C1 segment of cervical spinal cord (tissue), 14 donors: ENCODE measurements at places on chromosomes 16 and 17.
A peak's percentile ranks its signal among the peaks of the same experiment; 100 is the strongest.

- DNase-seq, result no peak
Measured at GRCh38 chr17:43572368-43572980, 26.3 kb upstream of the ETV4 start.

- DNase-seq, result no peak
Measured at GRCh38 chr17:2067048-2067561, 12.2 kb downstream of the HIC1 start.

GRCh38 chr16:25256695-25257469, 763 bp downstream of the ZKSCAN2 start:
- no peak for DNase-seq

DNA sequence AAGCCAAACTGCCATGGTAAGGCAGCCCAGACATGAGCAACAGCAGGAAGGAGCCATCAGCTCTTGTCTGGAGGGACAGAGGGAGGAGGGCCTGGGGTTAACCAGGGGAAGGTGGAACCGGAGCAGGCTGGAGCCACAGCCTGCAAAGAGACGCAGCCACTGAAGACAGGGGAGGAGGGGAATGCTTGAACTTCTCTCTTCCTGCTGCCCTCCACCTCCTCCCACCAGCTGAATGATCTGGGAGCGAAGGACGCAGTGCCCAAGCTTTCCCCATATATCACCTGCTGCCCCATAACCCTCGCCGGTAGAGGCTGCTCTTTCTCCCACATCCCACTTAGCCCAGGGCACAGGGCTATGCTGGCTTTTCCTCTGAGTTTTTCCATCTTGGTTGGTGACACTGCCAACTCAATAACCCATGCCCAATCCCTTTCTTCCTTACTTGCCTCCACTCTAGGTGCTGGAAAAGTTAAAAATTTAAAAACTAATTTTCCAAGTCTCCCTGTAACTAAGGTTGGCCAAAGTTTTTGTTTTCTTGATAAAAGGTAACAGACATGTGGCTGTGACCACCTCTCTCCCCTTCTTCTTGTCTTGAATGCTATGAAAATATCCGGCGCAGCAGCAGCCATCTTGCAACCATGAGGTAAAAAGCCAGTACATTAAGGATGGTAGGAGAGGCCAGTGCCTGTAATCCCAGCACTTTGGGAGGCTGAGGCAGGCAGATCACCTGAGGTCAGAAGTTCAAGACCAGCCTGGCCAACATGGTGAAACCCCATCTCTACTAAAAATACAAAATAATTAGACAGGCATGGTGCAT, 21.8 kb upstream of the CACNG4 start:
- DNase-seq, result no peak

- no peak for DNase-seq
Measured at GRCh38 chr16:66512272-66513110, 37.4 kb downstream of the TK2 start.

GRCh38 chr16:80299416-80299815, 241.4 kb upstream of the DYNLRB2 start:
- DNase-seq, result no peak

DNA sequence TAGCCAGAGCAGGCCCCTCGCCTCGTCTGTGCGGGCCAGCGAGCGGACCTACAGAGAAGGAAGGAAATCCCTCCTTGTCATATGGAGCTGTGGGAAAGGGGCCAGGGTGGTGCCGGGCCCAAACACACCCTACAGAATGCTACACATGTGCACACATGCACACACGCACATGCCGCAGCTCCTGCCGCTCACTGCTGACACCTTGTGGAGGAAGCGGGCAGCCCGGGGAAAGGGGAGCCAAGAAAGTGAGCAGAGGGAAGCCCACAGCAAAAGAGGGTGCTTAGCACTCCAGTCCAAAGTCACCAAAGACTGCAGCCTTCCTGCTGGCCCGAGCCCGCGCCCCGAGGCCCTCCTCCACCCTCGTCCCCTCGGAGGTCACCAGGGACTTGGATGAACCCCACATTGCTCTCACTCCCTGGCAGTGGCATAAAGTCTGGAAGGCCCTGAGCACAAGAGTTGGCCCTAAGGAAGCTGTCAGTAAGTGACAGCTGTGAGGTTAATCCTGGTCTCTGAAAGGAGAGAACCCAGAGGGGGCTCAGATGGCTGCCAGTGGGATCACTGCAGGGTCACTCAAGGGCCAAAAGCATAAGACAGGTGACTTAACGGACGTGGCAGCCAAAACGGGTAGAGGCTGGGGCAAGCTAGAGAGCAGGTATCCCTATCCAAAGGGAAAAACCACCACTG, 68.2 kb downstream of the MYO18A start:
- peak; percentile 40 for DNase-seq

- no peak for DNase-seq
Measured at GRCh38 chr17:46851029-46851741, at the start of gene WNT9B. Gene WNT9B (plus strand): TSS chr17:46851583. CDS start chr17:46851639, 56 bp downstream.

DNA sequence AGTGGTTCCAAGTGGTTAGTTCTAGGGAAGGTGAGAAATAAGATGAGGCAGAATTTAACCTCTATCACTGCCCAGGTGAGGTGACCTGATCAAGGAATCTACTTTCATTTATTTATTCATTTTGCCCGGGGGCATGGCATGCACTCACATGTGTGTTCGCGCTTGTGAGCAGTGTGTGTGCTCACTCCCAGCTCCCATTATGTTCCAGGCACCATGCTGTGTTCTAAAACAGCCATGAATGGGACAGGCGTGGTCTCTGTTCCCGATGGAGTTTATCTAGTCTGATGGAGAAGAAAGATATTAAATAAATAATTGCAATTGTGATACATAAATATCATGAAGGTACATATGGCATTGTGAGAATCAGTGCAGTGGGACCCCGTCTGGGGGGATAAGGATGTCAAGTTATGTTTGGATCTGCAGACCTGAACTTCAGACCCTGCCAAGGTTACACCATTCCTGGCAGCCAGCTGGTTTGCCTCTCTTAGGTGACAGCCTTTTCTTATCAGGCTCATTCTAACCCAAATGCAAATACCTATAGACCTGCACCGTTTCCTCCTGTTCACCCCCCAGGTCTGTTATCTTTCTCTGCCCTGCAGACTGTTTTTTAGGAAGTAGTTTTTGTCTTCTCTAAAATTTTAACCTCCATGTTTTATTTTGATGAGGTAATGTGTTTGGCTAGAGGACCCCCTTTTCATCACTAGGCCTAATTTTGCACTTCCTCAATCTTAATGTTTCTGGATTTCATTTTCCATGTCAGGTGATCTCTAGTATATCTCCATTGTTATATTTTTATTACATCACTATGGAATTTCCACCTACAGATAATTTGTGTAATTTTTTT, 11.8 kb downstream of the CYB5B start:
- DNase-seq, result no peak

- no peak for DNase-seq
Measured at GRCh38 chr16:84836967-84837366, 17.2 kb downstream of the CRISPLD2 start.

- DNase-seq, result no peak
Measured at GRCh38 chr17:41324180-41325075, 8.9 kb upstream of the KRTAP17-1 start.

GRCh38 chr17:6498901-6499540, 54.8 kb downstream of the PIMREG start:
- peak; percentile 41 for DNase-seq

DNA sequence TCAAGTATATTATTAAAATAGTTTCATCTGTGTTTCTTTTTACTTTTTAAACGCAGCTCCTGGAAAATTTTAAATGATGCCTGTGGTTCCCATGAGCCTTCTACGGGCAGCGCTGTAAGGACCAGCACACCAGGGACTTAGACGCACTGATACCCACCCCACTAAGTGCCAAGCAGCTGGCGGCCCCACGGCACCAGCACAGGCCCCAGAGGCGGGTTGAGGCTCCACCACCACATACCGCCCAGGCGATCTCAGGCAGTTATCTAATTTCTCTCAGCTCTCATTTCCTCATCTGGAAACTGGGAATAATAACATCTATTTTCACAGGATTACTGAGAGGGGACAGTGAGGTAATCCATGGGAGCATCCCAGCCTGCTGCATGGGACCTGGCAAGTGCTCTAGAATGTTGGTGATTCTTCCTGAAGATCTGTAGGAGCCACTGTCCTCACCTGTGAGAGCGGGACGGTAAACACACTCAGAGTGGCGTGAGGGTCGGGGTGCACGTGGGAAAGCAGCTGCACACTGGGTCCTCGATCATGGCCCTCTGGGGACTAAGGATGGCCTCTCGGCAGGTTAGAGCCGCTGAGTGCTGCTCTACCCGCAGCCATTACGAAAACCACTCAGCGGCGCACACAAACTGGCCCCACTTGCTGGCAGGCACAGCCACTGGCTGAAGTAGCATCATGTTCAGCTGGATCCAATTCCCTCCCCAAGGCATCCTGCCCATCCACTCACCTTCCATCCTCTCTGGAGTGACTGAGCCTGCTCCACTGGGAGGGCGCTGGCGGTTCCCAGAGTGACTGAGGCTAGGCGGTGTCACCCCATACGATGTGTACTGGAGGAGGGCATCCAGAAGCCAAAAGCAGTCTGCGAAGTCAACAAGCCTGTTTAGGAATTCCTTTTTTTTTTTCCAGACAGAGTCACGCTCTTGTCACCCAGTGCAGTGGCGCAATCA, 17.6 kb upstream of the SLC38A8 start:
- DNase-seq, result no peak

DNA sequence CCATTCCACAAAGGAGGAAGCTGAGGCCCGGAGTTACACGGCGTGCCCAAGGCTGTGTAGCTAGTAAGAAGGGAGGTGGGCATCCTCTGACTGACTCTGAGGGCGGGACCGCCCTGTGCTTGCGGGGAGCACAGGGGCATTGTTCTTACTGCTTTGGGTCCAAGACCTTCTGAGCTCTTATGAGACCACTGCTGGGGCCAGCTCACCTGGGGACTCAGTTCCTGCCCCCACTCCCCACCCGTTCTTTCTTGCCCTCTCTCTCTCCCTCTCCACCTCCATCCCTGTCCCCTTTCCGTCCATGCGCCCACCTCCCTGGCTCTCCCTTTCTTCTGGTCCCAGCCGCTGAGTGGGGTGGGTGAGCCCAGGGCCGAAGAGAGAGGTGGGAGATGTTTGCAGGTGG, 19.6 kb downstream of the CCR7 start:
- no peak for DNase-seq

GRCh38 chr17:17398188-17398942, 78.4 kb upstream of the MED9 start:
- DNase-seq, result no peak

DNA sequence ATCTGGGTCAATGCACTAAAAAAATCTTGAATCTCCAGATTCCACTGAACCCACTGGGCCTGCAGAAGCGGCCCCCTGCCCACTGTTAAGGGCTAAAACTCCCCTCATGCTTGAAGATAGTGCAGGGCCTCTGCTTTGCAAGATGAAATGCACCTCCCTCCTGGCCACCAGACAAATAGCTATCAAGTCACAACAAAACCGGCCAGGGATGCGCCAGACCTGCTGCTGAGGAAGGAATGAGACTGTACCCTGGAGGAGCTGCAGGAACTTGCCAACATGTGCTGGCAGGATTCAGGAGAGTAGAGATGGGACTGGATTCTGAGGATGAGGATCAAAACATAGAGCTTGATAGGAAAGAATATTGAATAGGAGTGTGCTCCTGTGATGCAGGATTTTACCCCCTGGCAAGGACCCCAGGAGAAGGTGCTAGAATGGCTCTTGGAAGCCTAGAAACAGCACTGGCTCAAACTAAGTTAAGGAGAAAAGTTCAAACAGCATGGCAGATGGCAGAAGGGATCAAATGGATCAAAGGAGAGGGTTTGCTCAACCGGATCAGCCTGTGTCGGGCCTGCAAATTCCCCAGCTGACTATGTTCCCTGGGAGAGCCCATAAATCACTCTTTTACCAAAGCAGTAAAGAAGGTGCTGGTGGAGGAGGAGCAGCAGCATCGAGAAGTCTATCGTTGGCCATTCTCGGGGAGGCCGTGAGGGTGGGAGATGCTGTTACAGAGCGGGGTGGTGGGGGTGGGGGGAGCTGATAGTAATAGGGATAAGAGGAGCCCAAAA, 27.2 kb upstream of the XYLT2 start:
- DNase-seq, result no peak

GRCh38 chr17:50835301-50836234, at the start of gene WFIKKN2:
Gene WFIKKN2 (plus strand): TSS chr17:50835586. CDS start chr17:50835938, 352 bp downstream.
- no peak for DNase-seq

DNA sequence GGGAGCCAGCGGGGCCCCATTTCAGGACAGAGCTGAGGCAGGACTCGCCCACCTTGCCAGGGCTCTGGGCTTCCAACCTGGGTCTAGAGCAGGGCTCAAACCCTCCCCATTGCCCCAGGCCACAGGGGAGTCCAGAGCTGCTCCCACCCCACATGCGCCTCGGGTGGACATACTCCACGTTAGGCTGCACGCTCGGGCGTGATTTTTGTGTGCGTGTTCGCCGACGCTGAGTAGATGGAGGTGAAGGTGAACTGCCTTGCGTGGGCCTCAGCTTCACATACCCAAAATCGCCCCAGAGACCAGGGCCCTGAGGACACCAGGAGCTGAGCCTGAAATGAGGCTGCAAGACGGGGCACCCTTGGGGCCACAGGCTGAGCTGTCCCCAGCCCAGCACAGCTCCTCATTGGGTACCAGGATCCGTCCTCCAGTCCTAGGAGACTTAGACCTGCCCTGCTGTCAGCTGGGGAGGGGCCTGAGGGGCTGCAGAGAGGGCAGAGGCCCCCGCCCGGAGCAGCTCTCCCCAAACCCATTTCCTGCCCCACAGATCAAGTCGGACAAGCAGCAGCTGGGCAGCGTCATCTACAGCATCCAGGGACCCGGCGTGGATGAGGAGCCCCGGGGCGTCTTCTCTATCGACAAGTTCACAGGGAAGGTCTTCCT, 8.2 kb downstream of the CDH15 start:
- DNase-seq, result no peak

DNA sequence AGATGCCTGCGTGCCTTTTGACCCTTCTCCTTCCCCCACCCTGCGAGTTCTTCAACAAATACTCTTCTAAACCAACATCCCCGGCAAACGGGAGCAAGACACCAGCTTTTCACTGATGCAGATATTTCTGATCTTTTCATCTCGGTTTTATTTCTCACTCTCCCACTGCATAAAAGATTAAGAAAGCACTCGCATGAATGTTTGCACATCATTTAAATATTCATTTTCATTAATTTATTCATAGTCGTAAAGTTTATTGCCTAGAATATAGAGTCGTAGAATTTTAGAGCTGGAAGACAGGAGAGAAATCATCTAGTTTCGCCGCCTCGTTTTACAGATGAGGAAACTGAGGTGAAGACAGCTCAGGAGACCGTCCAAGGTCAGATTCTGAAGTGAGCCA, 488.1 kb downstream of the MAF start:
- no peak for DNase-seq

DNA sequence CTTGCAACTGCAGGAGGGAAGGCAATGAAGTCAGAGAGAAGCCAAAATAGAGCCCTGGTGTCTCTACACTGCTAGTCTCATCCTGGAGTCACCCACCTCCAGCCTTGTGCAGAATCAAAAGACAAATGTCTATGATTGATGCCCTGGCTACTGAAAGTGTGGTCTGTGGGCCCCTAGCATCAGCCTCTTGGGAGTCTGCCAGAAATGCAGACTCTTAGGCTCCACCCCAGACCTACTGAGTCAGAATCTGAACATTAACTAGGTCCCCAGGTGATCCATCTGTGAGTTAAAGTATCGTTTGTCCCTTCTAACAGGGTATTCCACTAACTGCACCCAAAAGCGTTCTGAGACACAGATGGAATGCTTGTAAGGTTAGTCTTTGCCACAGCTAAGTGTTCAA, 21.2 kb downstream of the EARS2 start:
- no peak for DNase-seq
